ENCODE measurements at places on chromosomes 16 and 17.

DNA sequence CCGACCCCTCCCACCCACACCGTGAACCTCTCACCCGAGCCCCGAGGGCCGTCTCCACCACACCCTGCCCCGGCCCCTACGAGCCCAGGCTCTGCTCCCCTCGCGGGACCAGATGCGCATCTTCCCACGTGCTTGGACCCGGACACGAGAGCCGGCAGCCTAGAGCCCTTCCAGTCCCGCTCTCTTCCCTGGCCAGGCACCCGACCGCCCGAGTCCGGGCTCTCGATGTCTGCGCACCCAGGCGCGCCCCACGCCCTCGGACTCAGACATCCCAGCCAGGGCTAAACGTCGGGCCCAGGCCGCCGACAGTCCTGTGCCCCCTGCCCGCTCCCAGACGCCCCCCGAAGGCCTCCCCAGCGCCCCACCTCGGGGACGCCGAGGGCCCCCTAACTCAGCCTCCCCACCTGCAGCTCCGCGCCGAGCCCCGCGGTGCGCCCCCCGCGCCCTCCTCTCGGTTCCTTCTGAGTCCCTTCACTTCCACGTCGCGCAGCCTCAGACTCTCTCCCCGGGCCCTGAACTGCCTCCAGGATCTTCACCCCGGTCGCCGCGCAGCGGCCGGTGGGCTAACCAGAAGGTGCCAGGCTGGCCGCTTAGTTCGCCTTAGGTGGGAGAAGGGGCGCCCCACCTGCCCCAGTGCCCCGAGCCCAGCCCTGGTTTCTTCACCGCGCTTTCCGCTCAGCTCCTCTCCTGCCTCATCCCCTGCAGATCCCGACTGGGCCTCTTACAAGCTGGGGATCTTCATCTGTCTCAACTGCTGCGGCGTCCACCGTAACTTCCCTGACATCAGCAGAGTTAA, 688 bp downstream of the ADAP2 start:
- no peak for DNase-seq

DNA sequence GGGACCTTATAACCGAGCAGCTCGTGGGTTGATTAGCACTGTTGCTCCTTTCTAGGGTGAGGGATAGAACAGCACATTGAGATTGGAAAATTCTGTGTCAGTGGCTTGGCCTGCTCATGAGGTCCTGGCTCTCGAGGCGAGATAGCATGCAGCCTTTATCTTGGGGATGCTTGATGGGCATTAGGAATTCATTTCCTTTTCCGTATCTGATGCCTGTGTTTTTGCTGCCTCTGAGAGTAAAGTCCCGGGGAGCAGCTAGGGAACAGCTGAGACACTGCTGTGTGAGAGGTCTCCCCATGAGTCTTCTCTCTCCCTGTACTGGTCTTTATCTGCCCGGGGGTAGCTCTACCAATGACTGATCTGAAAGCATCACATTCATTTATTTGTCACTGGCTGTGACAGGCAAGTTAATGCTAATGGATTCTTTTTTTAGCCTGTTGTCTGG, 14.5 kb downstream of the MSI2 start:
- DNase-seq = no peak

DNA sequence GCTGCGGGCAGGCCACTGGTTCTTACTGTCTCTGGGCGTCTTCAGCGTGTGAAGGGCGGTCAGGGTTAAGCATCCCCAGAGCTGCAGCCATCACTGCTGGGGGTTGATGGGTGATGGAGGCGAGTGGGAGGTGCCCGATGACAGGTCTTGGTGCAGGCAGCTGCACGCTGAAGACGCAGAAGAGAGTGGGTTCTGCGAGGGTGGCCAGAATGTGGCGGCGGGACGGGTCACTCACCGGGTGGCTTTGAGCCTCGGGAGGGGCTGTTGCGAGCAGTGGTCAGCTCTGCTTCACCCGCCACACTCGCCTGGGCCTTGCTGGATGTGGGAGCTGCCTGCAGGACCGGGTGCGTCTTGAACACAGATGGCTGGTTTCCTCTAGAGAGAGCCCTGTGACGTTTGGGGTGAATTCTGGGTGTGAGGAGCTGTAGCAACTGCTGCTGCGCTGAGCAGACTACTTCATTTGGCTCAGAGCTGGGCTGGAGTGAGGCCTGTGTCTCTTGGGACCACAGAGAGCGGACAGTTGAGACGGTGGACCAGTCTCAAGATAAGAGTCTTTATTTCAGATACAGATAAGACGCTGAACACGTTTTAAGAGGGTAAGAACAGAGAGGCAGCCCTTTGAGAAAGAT, 44.6 kb upstream of the ZNF750 start:
- no peak for DNase-seq

DNA sequence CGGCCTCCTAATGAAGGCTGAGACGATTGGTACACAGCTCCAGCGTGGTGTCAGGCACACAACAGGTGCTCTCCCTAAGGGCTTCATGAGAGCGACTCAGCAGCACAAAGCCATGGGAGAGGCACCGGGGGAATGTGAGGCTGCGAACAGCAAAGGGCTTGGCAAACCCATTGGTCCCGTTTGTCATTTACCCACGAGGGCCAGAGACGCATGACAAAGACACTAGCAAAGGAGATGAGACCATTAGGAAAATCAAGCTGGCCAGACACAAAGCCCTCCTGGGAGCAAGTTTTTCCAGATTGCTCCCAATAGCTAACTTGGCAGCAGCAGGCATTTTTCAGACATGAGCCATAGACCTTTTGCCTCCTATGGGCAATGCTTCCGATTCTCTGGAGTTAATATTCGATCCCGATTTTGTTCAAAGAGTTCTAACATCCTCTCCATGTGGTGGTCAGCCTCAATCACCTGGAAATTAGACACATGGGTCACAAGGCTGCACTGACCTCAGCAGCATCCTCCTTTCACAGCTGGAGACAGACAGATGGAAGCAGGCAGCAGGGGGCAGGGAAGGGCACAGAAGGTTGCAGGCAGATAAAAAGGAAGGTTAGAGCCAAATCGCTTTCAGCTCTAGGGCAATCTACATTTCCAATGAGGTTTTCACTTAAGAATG, 38.2 kb downstream of the TK2 start:
- DNase-seq = no peak

- DNase-seq = no peak
These were observed 20.9 kb upstream of the STH start for GRCh38 chr17:45977976-45978626.

GRCh38 chr17:78789663-78790181, 7.6 kb upstream of the CYTH1 start:
- peak; percentile 49 for DNase-seq

GRCh38 chr16:82643936-82644630, 17.3 kb downstream of the CDH13 start:
- no peak for DNase-seq

Data from retinal pigment epithelial cell (primary cell).